Esophagus mucosa (tissue), 1 donor: ENCODE measurements at places on chromosomes 11 and 22. TPM values are rescaled to one million over a fixed set of nuclear protein-coding genes. Genes with fewer than 3 reads are reported as not detected.

DNA sequence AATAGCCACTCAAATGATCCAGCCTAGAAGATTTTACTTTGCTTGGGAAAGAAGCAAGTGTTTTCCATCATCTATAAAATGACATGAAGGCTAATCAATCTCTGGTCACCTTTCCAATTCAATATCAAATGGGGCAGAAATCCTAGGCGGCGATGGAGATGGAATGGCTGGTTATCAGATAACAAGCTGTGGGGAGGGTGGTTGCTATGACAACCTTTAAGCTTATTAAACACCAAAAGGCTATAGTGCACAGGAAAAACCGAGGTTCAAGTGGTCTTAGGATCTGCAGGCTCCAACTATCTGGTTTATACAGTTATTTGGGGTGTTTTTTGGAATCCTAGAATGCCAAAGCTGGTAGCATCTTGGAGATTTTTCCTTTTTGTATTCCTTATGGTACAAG is 13.9 kb upstream of the BSX start:
- no peak for ATAC-seq

- ATAC-seq = no peak
These were observed 27.0 kb upstream of the CCDC89 start for GRCh38 chr11:85712953-85713352.

- no peak for ATAC-seq
These were observed 49.8 kb downstream of the SMCO4 start for GRCh38 chr11:93493252-93493897.

- no peak for ATAC-seq
These were observed 18.9 kb downstream of the SHANK3 start for GRCh38 chr22:50691521-50691920.

DNA sequence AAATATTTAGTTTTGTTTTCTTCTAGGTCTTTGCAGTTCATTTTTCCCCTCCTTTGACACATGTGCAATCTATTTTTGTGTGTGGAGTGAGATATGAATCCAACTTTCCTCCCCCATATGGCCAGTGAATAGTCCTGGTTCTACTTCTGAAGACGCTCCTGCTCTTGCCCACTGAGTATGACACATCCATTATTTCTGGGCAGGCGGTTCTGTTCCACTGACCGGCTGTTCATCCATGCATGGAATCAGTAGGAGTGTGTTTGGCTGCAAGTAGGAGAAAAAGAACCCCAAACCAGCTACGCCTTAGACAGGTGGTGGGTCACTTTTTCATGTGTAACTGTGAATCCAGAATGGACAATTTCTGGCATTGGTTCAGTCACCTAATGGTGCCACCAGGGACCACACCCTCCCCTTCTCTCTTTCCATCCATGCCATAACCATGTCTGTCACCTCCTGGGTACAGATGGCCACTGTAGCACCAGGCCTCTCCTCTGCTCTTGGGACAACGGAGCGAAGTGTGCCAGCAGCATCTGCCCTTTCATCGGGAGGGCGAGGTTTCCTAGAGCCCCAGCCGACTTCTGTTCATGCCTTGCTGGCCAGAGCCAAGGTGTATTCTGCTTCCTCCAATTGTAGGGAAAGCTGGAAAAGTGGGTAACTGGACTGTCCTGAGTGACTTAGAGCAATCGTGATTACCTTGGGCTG is 67.4 kb upstream of the SLC22A12 start:
- no peak for ATAC-seq

- ATAC-seq = peak; percentile 48
These were observed 109.2 kb downstream of the FAM76B start for GRCh38 chr11:95680169-95680929.

GRCh38 chr11:119474682-119475596 is 52.0 kb upstream of the THY1 start:
- peak; percentile 87 for ATAC-seq

- ATAC-seq = no peak
These were observed 96.7 kb downstream of the RPS6KA4 start for GRCh38 chr11:64455456-64456261.

- ATAC-seq = no peak
These were observed 78.4 kb downstream of the C2CD3 start for GRCh38 chr11:74092425-74092824.

Gene MYO7A
- total RNA-seq = 0.96 TPM
